ENCODE measurements at places on chromosomes 1 and 21. TPM values are rescaled to one million over a fixed set of nuclear protein-coding genes. Genes with fewer than 3 reads are reported as not detected.
A peak's percentile ranks its signal among the peaks of the same experiment; 100 is the strongest.

The OTUD3 gene
- 2.8 TPM for polyA plus RNA-seq

DNA sequence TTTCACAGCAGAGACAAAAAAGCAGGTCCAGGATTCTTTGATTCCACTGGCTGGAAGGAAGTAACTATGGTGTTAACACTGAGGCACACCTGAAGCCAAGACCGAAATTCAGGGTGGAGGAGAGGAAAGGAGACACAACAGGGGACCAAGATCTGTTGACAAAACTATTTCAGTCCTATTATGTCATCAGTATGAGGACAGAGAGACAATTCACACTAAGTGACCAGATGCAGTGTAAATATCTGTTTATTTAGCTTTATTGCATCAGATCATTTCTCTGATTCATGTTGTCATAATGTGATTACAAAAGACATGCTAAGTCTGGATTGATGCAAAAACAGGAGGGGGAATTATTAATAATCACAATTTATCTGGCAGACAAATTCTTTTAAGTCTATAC is 118.8 kb downstream of the SIPA1L2 start:
- DNase-seq: no peak

GRCh38 chr1:97870589-97870988 is 50.2 kb downstream of the DPYD start:
- DNase-seq: no peak

The NEXN gene
- 430 TPM for polyA plus RNA-seq

DNA sequence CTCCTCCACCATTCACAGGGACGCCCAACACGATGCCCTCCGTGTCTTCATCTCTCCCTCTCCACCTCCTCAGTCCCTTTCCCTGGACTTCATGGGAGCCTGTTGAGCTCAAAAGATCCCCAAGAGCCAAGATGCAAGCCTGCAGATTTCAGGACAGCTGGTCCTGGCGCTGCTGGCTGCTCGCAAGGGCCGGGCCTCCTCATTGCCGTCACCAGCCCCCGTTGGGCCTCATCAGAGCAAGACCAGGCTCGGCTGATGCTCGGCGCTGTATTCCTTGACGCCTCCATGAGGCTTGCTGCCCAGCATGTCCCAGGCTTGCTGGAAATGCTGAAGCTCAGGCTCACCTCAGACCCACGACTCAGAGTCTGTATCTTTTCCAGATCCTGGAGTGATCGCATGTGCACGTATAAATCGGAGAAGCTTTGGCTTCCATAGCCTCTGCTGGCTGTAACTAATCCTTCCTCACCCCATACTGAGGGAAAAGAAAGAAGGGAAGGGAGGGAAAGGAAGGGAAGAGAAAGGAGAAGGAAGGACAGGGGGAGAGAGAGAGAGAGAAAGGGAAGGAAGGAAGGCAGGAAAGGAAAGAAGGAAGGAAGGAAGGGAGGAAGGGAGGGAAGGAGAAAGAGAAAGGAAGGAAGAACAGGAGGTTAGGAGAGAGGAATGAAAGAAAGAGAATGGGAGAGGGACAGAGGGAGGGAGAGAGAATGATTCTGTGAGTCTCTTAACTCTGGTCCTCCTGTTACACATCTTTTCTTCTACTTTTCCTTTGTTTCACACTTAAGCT is 94.6 kb downstream of the KCNJ15 start:
- DNase-seq: no peak

The VASH2 gene
- polyA plus RNA-seq: 0.51 TPM

DNA sequence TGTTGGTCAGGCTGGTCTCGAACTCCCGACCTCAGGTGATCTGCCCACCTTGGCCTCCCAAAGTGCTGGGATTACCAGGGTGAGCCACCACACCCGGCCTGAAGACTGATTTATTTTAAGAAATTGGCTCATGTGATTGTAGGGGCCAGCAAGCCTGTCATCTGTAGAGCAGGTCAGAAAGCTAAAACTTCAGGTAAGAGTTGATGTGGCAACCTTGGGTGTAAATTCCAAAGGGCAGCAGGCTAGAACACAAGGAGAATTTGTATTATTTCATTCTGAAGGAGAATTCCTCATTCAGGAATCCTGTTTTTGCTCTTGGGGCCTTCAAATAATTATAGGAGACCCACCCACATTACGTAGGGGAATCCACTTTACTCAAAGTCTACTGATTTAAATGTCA is 728.7 kb downstream of the LTN1 start:
- no peak for DNase-seq

DNA sequence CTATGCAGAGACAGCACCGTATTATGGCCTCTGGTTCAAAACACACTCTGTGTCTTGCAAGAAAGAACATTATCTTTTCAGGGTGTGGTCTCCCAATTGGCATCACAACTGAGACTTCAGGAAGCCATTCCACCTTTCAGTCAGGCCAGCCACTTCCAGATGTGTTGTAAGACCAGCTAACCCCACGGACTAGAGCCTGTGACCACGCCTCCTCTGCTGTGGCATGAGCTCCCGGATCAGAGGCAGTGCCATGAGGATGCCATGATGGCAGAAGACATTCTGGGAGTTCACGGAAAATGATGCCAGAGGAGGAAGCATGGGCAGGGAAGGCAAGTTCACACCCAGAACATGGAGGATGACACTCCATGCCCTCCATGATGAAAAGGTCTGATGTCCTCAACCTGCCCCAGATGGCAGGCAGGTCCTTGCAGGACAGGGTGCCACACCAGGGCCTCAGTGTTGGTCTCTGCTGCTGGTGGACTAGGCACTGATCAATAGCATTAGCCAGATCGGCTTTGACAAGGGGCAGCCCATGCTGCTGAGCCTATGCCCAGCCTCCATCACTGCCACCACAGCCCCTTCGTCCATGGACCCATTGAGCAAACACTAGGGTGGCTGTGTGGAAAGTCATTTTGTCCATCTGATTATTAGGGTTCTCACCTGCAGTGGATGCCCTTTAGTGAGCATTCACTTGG is 341.6 kb downstream of the MATN1 start:
- DNase-seq: no peak

DNA sequence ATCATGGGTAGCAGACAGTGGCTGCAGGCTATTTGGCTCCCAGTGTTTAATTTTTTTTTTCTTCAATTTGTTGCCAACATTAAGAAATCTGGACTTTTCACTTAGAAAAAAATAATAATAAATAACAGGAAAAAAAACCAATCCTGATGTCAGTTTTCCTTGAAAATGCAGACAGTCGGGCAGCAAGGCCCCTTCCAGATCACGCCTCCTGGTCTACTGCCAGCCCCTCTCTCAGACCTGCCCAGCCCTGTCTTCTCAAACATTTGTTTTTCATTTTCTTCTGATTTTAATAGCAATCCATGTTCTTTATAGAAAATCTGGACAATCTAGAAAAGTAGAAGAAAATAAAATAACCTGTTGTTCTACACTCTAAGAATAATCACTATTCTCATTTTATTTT is 15.5 kb downstream of the IFNGR2 start:
- DNase-seq: peak; percentile 76

DNA sequence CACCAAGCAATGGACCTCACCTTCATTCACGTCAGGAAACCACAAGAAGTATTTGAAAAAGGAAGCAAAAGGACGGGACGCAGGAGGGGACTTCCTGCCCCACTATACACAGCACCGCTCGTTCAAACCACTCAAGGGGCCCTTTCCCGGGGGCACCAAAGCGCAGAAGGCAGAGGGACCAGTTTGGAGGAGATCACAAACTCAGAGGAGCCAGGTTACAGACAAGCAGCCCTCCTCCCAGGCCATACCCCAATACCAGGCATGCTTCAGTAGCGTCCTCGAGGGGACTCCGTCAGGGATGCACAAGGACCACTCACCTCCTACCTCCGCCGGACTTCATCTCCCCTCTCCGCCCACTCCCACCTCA is 685 bp downstream of the CRTC2 start:
- no peak for DNase-seq

DNA sequence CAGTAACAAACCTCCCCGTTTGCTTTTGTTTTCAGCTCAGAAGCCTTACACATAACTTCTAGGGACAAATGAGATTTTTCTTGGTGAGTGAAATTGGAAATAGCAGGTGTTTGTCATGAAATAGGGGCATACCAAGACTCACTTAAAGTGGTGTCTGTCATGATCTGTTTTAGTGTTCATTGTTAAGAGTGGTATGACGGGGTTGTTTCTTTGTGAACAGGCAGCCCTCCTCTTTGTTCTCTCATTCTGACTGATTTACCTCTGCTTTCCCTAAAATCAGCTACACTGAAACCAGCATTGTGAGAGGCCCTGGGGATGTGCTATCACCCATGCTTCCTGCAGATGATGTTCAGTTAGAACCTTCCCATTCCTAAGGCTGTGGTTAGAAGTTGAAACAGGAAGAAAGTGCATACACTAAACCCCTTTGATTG is 2.5 kb upstream of the ERO1B start:
- DNase-seq: no peak

DNA sequence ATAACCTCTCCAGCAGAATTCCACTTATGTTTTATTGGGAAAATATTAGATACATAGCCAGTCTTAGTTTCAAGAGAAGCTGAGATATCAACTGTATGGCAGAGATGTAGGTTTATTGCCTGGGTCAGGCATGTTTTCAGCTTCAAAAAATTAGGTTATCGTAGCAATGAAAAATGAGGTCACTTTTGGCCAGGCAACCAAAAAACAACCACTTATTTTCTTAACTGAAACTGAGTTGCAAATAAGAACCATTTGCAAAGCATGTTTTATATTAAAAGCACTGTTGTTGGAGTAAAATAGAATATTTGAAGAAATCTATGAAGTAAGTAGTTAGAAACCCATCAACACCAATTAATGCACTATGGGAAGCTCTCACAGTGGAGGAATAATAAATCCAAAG is 5.5 kb upstream of the OR6Y1 start:
- DNase-seq: no peak

DNA sequence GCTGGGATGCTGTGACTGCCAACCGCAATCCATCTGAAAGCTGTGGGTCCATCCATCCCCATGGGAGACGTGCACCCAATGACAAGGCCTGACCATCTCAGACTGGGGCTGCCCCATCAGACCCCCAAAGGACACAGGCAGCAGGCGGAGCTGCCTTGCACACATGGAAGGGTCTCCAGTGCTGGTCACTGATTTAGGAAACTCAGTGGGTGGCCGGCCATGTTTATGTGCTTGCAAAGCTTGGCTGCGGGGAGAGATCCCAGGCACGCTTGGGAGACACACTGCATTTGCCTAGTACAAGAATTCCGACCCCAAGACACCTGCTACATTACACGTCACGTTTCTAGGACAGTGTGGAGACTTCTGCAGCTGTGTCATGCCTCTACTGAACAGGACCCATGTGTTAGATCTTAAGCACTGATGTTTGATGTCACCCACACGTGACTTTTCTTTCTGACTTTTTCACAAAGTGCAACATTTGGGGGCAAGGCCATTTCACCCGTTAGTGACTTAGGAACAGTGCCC is 181.4 kb downstream of the CLIC6 start:
- no peak for DNase-seq

GRCh38 chr1:193113258-193113991 is 8.2 kb upstream of the GLRX2 start:
- DNase-seq: no peak

The ATP6V1G3 gene
- polyA plus RNA-seq: not detected

DNA sequence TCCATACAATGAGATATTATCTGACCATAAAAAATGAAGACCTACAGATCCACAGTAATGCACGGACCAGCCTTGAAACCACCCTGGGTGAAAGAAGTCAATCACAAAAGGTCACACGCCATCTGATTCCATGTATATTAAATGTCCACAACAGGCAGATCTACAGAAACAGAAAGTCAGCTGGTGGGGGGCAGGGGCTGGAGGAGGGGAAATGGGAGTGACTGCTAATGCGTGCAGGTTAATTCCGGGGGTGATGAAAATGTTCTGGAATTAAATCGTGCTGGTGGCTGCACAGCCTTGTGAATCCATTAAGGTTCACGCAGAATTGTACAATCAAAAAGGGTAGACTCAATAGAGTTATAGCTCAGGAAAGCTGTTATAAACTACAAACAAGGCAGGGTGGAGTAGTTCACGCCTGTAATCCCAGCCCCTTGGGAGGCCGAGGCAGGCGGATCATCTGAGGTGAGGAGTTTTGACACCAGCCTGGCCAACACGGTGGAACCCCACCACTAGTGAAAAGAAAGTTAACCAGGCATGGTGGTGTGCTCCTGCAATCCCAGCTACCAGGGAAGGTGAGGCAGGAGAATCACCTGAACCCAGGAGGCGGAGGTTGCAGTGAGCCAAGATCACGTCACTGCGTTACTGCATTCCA is 32.3 kb downstream of the ACOT7 start:
- peak; percentile 7 for DNase-seq

The ATP1A2 gene
- polyA plus RNA-seq: 29.5 TPM

DNA sequence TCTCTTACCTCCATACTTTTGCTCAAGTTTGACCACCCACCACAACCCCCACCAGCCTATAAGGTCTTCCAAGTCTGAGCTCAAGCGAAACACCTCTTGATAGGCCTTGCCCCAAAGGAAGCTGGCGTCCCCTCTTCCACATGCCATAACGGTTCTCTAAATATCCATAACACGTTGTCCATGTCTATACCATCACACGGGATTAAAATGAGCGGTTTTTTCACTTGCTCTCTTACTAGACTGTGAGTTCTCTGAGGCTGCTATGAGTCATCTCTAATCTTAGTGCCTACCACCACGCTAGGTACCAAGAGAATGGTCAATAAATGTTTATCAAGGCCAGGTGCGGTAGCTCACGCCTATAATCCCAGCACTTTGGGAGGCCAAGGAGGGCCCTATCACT is 41.0 kb downstream of the WASF2 start:
- no peak for DNase-seq

DNA sequence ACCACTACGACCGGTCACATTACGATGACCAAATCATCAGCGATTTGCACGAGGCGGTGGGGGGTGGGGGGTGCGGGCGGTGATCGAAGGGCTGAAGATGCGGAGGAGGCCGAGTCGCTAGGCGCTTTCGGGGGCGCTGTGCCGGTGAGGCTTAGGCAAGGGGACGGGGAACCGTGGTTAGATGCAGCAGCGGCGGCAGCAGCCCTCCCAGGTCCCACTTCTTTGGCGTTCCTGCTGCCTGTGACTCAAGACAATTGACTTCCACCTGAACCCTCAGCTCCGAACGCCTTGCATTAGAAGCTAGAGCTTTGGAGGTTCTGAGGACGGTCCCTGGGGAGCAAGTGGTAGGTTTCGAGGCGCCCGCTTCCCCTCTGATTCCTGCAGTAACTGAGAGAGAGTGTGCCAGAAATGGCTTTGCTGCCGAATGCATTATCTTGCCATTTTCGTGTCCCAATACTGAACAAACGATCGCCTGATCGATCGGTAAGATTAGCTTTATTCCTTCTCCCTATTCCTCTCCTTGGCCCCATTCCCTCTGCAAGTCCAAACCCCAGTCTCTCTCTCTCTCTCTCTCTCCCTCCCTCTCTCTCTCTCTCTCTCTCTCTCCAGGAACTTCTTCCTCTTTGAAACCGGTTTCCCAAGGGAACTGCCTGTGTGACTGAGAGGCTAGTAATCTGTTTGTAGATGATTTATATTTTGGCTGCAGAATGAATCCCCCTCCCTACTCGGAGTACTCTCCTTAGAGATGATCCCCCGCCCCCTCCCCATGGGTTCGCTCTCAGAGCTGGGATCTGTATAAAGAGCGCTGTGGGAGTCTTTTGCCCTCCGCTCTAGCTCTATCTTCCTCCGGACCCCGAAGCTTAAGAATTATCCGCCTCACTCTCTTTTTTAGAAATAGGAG is 735 bp upstream of the BRINP3 start:
- DNase-seq: no peak

The BRWD1 gene
- 9.7 TPM for polyA plus RNA-seq
